ENCODE measurements at places on chromosomes 2 and 18.

DNA sequence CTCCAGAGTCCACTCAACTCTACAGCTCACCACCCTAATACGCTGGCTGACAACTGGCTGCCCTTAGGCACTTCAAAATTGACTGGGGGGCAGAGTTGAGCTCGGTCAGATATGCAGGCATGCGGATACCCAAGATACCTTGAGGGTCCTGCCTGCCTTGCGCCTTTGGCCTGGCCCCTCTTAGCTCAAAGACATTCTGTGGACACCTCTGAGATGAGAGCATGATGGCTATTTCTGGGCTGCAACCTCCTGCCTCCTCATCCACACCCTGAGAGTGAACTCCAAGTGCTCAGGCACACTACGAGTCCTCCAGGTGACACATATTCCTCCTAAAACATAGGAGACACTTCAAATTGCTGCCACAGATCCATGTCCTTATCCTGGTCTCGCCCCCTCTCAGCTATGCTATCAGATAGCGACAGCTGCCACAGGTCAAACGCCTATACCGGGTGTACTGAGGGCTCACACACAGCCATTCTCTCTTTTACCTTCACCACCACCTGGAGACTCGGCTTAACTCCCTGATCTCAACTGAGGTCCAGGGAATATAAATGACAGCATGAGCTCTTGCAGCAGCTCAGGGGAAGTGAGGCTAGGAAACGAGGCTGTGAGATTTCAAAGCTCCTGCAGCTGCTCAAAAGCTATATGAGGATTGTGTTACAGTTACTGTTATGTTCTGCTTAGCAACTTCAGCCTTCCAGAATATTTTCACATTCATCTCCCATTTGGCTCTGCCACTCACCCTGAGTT lies 60.5 kb upstream of the TEX51 start:
- no peak for DNase-seq

- no peak for DNase-seq
Observed at GRCh38 chr2:10721396-10722251, at the start of gene ATP6V1C2. Gene ATP6V1C2, plus strand, starts transcription at chr2:10721630. Its CDS starts 1,220 bp downstream, at chr2:10722850.

DNA sequence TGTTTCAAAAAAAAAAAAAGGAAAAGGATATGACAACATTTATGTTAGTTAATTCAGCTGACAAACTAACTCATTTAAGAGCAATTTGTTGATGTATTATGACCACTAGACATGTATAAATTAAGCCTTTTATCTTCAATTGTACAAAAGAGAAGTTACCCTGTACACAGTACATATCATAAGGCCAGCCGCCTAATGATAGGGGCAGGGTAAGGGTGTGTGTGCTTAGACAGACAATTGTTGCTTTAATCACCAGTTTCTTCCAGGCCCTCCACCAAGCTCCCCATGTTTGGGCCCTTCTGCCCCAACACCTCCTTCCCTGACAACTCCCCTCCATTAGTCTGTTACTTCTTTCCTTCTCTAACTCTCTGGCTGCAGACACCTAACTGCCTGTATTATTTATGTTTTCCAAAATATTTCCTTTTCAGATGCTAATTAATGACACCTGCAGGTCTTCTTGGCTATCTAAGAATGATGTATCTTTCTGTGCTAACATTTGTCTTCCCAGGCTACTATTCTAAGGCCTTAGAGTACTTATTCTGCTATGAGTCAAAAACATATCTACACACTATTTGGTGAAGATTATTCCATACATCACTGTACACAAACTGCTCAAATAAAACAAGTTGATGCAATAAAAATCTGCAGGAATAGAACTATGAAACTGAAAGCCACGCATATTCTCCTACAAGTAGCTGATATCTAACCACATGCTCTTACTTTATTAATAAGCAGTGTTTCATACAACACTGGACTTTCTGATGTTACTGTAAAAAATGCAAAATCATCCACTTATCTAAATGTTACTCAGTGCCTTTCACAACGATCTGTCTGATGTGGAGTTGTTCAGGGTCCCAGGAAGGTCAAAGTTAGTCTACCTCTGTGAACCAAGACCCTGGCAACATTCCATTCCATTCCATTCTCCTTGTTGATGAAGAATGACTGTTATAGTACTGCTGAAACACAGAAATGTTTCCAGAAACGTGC lies 26.4 kb downstream of the TMEM131 start:
- DNase-seq, result no peak

DNA sequence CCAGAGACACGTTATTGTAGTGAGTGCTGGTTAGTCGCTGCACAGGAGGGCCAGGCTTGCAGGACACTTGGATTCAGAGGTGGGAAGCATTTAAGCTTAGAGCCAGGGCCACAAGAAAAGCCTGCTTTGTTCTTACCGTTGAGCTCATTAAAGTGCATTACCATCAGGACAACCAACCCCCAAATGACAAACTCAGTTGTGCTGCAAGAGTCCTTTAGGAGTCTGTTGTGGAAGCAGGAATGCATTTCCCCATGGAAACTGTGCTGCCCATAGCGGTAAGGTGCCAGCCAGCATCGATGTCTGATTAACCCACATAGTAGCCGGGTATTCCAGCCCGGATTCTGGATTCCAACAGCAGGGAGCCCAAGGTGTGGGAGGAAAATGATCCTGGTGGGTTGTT lies 23.4 kb upstream of the REEP1 start:
- no peak for DNase-seq

- no peak for DNase-seq
Observed at GRCh38 chr2:190202018-190202417, 117.6 kb downstream of the HIBCH start.

GRCh38 chr2:42245396-42245795 lies 76.2 kb downstream of the EML4 start:
- DNase-seq, result no peak

GRCh38 chr2:6771634-6772611 lies 93.8 kb downstream of the CMPK2 start:
- DNase-seq, result no peak

DNA sequence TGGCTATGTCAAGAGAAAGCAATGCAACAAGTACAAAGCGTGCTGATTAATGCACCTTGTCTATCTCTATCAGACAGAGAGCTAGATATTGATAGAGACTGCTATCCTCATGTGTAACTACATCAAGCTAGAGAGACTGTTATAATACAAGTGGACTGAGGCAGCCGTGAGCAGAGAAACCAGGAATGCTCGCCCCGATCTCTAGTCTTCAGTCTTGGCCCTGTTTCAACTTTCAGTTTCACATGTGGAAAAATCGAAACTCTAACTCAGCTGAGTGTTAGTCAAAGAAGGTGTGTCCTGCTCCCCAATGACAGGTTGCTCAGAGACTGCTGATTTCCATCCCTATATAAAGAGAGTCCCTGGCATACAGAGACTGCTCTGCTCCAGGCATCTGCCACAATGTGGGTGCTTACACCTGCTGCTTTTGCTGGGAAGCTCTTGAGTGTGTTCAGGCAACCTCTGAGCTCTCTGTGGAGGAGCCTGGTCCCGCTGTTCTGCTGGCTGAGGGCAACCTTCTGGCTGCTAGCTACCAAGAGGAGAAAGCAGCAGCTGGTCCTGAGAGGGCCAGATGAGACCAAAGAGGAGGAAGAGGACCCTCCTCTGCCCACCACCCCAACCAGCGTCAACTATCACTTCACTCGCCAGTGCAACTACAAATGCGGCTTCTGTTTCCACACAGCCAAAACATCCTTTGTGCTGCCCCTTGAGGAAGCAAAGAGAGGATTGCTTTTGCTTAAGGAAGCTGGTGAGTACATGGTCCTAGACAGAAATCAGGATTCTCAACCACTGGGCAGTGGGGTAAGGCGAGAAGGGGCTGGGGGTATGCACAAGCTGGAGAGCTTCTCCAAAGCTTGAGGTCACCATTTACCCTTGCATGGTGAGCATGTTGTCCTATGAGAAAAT lies at the start of gene RSAD2:
Gene RSAD2, plus strand, starts transcription at position 376 of the 903 bp plus-strand sequence. Its CDS starts 24 bp downstream, at position 400.
- DNase-seq, result no peak
